ENCODE measurements at places on chromosomes 1 and 21.

GRCh38 chr21:42839271-42840231, 39.8 kb downstream of the WDR4 start:
- no peak for DNase-seq

DNA sequence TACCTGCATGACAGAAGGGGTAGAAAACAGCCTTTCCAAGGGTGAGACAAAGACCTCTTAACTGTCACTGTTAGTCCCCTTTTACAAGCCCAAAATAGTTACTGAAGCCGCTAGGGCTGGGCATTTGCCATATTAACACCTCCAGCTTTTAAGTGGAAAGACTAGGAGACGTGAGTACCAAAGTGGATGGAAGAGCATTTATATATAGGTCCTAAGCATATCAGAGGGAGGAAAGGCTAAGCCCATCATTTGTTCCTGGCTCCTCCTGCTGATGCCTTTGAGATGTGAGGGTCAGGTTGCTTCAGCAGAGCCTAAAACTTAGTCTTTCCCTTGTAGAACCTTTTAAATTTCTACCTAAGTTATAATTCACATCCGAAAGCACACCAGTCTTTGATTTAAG, 25.7 kb upstream of the APOBEC4 start:
- no peak for DNase-seq

DNA sequence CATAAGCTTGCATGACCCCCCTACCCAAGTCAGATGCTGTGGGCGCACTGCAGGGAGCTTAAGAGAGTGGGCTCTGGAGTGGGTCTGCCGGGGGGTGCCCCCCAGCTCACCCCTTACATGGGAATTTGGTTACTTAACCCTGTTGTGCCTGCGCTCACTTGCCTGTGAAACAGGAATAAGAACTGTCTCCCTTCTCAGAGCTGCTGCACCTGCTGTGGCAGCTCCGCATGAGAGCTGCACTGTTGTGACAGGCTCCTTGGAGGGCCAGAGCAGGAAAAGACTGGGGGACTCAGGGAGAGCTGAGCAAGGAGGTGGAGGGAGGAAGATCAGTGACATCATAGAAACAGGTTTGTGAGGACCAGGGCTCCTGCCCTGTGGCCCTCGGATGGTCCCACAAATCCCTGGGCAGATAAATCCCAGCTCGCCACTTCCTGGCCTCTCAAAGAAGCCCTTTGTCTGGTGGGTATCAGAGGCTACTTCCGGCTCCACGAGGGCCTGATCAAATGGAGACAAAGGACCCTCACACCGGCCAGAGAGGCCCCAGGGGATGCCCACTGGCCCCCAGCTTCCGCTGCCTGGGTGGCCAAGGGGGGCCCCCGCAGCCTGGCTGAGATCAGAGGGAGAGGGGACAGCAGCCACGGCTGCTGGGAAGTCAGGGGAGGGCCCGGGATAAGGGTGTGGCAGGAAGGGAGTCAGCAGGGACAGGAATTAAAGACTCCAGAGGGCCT, 28.9 kb upstream of the LAPTM5 start:
- DNase-seq = peak; percentile 26

- no peak for DNase-seq
These were observed 3.4 kb downstream of the SELL start for GRCh38 chr1:169707912-169708604.

GRCh38 chr1:118954301-118954905, 33.7 kb downstream of the TBX15 start:
- no peak for DNase-seq

GRCh38 chr21:32611471-32611997, 643 bp downstream of the CFAP298 start:
- no peak for DNase-seq

- peak; percentile 88 for DNase-seq
These were observed 7.1 kb downstream of the MYBPHL start for GRCh38 chr1:109299558-109300343.

- no peak for DNase-seq
These were observed 54.9 kb downstream of the WDR64 start for GRCh38 chr1:241706967-241707366.

DNA sequence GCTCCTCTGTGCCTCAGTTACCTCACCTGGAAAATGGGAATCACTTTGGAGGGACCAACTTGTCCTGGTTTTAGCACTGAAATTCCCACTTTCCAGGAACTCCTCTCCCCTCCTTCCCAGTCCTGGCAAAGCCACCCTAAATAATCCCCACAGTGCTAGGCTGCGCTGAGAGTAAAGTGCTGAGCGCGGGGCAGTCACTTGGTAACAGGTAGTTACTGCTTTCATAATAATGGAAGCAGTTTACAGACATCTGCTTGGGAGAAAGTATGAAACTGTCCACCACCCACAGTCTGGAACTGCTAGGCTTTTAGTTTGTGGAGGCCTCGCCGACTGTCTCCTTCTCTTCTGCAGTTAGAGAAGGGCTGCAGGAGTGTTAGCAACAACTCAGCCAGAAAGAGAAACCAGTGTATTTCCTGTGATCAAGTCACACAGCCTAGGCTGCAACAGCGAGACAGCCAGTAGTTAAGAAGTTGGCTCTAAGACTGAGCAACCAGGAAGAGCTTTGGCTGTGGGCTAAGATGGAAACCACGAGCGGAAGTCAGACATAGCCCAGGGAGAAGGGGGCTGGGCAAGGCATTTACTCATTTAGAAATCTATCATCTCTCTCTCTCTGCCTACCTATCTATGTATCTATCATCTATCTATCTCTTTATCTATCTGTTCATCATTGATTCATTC, 30.8 kb upstream of the ABCG1 start:
- peak; percentile 26 for DNase-seq

DNA sequence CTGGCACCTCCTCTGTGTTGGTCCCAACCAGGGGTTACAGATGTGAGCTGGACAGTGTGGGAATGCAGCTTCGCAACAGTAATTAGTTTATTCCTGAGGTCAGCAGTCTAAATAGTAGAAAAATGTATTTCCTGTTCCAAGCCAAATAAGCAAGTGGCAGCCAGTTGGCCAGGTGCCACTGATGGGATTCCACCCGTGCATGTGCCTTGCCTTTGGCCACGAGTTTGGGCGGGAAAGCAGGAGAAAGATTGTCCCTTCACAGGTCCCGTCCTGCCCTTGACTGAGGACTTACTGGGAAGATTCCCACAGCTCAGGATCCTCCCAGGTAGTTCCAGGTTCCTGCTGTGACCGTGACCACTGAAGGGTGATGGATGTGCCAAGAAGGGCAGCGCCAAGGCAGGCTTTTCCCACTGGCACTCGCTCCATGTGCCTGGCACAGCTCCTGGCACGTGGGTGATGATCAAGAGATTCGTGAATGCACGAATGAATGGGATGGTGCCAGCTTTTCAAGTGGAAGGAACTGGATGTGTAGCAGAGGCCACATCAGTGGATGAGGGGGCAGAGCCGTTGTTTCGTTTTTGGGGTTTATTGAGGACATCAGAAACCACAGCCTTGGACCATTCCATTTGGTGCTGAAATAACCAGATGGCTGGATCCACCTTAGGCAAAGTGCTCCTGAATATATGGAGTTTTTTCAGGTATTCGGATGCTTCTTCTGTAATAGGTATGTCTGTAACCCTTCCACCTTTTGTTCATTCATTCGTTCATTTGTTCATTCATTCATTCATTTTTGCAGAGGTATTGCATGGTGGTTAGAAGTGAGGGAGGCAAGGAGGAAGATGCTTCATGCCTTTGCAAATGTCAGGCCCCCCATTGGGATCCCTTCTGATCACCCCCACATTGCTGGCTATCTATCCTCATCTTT, 62.4 kb upstream of the WNT4 start:
- no peak for DNase-seq

DNA sequence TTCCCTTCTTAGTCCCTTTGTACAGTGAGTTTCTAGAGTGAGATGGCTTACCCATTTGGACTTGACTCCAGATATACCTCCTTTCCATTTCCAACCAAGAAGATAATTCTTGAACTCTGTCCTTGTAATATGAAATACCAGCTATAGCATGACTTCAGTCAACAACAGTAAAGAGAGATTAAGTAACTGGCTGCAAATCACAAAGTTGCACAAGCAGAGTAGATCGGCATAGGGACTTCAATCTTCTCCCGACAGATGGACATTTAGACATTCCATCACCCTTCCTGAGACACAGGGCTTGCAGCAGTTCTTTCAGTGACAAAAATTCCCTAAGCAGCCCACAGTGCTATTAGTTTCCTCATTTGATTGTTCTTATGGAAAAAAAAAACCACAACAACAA, 44.6 kb downstream of the JAK1 start:
- DNase-seq = no peak

DNA sequence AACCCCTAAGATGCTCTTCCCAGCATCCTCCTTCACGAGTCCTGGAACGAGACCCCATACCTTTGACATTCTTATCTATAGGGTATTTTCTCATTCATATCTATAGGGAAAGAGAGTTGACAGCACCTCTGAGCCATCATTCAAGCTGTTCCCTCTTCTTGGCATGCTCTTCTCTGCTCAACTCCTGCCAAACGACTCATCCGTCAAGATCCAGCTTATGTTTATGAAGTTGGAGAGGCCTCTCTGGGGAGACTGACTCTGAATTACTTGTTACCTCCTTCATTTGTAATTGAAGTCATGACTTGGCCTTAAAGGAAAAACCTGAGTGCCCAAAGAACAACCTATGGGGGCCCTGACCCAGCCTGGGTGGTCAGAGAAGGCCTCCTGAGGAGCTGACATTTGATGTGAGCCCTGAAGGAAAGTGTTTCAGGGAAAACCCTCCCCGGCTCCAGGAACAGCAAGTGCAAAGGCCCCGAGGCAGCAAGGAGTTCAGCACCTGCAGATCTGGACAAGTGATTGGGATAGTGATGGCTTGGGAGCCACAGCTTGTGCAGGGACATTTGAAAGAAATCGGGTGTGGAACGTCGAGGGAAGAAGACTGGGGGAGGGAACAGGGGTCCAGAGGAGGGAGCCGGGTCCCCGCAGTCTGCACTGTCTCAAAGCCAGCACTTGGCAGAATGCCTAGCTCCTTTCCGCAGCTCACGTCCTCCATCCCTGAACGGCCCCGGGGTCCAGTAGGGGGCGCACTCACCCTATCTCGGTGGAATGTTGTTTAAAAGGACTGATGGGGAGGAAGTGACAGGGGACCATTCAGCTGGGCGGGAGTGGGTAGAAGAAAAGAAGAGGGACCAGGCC, 14.0 kb upstream of the CDA start:
- DNase-seq = no peak

GRCh38 chr1:43074244-43074643, 97.8 kb downstream of the EBNA1BP2 start:
- DNase-seq = no peak

GRCh38 chr1:29798699-29799566, 562.6 kb downstream of the PTPRU start:
- DNase-seq = no peak

DNA sequence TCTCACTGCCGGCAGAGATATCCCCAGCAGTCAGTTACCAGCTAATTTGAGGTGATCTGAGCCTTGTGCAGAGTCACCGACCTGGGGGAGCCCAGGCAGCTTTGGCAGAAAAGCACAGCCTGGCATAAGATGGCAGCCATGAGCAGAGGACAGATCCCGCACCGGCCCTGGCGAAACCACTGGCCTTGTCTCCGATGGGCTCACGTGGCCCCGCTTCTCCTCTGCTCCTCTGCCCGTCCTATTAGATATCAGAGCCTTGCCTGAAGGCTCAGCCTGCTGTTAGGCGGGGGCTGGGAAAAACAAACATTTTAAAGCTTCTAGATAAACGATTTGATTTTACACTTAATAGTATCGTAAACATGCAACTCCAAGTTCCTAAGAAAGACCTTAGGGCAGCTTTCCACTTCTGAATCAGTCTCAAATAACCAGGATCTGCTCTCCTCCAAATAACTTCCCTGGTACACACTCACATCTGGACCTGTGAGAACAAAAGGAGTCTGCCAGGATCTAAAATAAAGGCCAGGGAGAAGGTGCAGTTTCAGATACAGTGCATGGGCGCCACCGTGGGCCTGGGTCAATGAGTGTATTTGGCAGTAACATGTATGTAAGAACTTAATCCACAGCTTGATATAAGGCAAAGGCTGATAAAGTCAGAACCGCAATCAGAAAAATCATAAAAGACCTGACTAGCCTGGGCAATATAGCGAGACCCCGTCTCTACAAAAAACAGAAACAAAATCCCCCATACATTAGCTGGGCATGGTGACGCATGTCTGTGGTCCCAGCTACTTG, 10.0 kb downstream of the EDARADD start:
- no peak for DNase-seq

GRCh38 chr21:43667191-43667904, 8.0 kb downstream of the RRP1B start:
- no peak for DNase-seq

All from substantia nigra (tissue), 51 donors.